ENCODE measurements at places on chromosomes 7 and 10. TPM values are rescaled to one million over a fixed set of nuclear protein-coding genes. Genes with fewer than 3 reads are reported as not detected.

The GIMAP4 gene
- 13.8 TPM for total RNA-seq

GRCh38 chr7:265192-265997 is 24.6 kb upstream of the FOXL3 start:
- no peak for DNase-seq

- DNase-seq = no peak
These were observed 9.8 kb downstream of the CUBN start for GRCh38 chr10:17119845-17120244.

The TECTB gene
- not detected for total RNA-seq

- no peak for DNase-seq
These were observed 132.0 kb upstream of the FOXK1 start for GRCh38 chr7:4550117-4550516.

The GNAT3 gene
- not detected for total RNA-seq

DNA sequence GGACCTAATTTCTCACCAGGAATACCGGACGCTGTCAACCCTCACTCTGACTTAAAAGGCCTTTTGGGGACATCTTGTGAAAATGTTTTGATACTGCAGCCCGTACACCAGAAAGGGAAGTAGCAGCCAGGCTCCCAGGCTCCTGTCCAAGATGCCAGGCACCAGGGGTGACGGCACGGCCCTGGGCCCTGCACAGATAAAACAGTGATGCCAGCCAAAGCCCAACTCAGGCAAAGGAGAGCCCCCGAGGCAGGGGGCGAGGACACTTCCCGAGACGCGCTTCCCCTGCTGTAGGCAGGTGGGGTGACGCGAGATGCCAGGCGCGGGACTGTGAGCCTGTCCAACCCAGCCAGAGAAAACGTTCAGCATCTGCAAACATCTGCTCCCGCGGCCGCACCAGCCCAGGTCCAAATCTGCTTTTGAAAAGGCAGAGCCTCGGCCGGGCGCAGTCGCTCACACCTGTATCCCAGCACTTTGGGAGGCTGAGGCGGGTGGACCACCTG is 15.7 kb downstream of the ZFAND2A start:
- no peak for DNase-seq
